DMS79 (cell line): ENCODE measurements at places on chromosomes 4 and X.

DNA sequence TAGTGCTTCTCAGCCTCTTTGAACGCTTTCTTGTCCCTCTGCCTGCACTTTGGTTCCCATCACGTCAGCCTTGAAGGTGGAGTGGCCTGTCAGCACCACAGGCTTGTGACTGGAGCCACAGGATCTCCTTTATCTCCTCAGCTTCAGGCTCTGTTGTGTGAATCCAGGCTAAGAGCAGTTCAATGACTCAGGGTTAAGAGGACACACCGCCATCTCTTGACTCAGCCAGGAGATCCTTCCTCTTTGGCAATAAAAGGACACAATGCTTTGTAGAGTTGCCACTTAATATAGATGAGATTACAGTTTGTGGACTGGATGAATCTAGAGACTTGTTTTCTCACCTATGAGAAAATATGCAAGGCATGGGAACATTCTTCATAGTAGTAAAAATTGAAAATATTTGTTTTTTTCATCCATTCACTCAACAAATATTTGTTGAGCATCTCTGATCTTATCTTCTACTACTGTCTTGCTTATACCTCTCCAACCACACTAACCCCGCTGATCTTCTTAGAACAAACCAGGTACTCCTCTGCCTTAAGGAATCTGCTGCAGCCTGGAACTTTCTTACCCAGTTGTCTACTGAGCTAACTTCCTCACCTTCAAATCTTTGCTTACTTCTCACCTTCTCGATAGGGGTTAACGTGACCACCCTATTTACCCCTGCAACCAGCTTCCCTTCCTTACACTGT lies 62.3 kb downstream of the UCHL1 start:
- no peak for DNase-seq

DNA sequence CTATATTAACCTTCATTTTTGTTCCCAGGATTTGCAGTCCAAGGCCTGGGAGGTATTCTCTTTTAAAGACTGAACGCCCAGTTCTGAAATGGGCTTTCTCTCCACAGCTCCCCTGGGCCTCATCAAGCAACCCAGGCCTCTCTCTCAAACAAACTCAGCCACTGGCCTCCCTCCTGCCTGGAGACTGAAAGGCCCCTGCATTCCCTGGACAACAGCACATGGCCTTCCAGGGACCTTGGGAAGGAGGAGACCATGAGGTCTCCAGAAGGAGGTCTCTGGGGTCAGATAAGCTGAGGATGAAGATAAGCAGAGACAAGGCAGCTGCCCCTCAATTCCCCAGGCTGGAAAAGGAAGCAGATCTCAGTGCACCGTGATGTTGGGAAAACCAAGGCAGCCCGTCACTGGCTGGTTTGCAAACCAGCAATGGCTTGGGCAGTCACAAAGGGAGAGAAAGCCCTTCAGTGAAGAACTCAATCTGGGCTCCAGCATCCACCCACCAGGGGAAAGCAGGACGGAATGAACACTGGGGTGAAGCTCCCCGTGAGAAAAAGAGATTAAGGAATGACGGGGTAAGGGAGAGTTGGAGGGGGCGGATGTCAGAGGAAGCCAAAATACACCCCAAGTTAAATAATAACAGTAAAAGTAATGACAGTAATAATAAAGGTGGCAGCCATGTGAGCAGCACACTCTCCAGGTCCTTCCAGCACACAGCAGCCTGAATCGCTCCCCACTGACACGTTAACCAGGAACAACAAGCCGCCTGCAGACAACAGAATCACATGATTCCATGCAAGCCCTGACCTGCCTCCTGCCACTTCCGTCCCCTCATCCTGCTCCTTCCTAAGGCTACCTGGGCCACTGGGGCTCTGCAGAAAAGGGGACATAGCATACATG lies 22.3 kb downstream of the AMOT start:
- peak; percentile 43 for DNase-seq

DNA sequence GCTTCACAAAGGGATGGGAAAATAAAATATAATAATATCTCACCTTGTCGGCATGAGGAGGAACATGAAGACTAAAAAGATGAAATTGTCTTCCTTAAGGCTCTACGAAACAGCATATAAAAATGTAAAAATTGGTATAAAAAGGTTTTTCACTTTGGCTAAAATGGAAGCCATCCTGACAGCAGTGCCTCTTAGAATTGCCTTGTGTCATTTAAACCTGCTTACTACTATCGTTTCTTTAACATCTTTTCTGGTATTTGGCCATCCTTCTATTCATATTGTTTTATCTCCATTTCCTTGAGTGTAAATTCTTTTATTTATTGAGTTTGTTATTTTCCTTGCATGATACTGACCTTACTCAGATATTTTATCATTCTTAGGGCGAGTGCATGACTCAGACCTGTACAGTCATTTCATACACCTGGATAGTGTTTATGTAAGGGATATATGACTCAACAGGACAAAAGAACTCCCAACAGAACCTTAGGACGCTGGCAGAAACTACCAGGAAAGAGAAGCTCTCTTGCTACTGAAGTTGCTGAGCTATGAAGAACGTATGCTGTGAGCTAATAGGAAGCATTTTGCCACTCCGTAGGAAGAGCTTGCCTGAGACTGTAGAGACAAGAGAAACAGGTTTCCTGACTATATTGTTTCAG lies 5.8 kb upstream of the CDKN2AIP start:
- no peak for DNase-seq

- no peak for DNase-seq
Measured at GRCh38 chr4:109298279-109299010, 4.0 kb downstream of the COL25A1 start.

GRCh38 chr4:176588436-176588835 lies 204.3 kb downstream of the VEGFC start:
- no peak for DNase-seq
